ENCODE measurements at places on chromosomes 6 and 20.

DNA sequence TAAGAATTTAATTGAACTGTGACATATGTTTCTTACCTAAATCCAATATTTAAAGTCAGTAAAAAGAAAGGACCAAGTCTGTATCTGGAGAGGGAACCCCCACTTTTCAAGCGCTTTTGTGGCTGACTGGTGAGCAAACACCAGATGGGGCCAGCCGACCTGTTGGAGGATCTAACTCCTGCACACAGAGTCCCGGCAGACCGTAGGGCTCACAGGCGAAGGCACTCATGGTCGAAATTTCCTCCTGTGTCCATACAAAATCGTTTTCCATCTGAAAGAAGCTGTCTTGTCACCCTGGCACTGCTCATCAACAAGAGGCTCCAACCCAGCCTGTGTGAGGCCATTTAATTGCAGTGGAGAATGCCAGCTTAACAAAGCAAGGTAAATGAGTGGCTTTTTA is 94.0 kb downstream of the SCML4 start:
- no peak for DNase-seq

- peak; percentile 10 for DNase-seq
Observed at GRCh38 chr20:8616792-8617191, 452.1 kb upstream of the PLCB4 start.

GRCh38 chr20:11718474-11719094 is 199.1 kb upstream of the BTBD3 start:
- no peak for DNase-seq

DNA sequence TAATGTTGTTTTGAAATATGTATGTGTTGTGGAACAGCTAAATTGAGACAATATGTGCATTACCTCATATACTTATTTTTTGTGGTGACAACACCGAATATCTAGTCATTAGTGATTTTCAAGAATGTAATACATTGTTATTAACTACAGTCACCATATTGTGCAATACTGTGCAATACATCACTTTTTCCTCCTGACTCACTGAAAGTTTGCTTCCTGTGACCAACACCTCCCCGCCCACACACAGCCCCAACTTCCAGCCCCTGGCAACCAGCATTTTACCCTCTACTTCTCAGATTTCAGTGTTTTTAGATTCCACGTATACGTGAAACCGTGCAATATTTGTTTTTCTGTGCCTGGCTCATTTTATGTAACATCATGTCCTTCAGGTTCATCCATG is 627.9 kb downstream of the PRKN start:
- DNase-seq, result peak; percentile 93

GRCh38 chr20:63132715-63133471 is 83.0 kb downstream of the YTHDF1 start:
- no peak for DNase-seq

GRCh38 chr6:40400738-40401137 is 186.4 kb downstream of the LRFN2 start:
- no peak for DNase-seq

- no peak for DNase-seq
Observed at GRCh38 chr6:123677897-123678296, 41.1 kb upstream of the TRDN start.

DNA sequence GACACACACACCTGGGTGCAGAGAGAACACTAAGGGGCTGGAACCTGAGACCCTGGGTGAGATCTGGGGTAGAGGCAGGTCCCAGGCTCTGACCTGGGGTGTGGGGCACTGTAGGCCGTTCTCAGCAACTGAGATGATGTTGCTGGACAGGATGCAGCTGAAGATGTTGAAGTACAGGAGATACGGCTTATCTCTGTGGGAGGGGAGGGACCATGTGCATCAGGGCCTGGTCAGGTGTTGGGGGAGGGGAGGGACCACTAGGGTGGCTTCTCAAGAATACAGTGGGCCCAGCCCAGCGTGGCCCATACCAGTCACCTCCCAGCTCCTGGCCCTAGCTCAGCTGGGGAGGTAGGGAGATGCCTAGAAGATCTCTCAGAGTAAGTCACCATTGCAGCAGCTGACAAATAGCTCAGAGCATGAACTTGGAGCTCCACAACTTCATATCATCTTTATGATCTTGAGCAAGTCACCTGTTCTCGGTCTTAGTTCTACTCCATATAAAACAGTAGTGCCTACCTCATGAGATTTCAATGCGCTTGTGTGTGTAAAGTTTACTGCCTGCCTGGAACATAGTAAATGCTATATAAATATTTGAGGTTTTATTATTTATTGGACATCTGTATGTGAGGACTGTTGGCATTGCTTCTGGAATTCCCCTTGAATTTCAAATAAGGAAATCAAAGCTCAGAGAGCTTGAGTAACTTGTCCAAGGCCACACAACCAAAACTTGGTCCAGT is 3.8 kb downstream of the SLC44A4 start:
- no peak for DNase-seq

DNA sequence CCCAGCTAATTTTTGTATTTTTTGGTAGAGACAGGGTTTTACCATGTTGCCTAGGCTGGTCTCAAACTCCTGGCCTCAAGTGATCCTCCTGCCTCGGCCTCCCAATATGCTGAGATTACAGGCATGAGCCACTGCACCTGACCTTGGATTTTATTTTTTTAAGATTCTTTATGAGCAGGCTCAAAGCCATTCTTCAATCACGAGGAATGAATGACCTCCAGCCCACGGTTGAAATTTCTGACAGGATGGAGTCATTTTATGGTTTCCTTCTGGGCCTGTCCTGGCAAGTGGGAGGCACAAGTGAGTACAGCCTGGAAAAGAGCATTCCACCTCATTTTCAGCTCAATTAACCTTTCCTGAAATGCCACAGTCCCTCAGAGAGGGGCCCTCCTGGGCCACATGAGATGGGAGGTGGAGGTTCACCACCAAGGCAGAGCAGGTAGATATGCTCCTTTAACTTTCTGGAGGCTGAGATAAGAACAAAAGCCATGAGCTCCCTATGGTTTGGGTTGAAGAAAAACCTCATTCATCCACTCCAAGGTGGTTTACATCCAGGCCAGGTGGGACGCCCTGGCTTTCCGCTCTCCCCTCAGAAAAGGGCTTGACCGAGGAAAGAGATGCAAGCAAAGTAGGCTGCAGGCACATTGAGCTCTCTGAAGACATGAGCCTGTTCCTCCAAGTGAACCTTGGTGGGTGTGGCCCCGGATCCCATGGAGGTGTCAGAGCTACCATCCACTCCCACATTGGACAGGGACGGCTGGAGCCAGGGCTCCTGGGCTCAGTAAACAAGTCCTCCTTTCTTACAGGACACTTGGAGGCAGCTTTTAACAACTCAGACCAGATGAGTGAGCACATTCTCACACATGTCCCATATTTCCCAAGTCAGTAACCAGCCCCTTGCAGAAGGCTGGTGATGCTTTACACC is 208.5 kb upstream of the SSTR4 start:
- no peak for DNase-seq

GRCh38 chr6:119527231-119527578 is 177.6 kb upstream of the MAN1A1 start:
- DNase-seq, result no peak

GRCh38 chr20:34525709-34526416 is 9.6 kb downstream of the DYNLRB1 start:
- DNase-seq, result peak; percentile 99

- DNase-seq, result no peak
Observed at GRCh38 chr6:150606647-150607328, 7.1 kb downstream of the PLEKHG1 start.

DNA sequence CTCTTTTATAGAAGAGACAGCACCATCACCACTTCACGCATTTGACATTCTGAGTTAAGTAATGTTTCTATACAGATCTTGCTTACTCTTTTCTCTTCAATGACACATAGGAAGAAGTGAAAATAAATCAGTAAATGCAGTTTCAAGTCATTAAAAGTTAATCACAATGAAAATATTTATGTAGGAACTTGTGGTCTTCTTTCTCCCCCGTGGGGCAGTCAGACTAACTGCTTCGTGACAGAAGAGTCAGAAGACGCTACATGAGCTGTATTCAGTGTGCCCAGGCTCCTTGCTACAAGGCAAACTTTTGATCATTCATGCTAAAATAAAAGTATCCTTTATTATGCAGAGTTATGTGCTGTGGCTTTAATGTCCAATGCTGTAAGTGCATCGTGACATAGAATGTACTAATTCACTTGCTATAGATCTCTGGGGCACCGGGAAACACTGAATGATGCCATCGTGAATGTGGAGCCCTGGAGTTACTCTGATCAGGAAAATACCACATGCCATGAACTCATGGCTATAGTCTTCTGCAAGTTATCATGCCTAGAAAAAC is 117.8 kb upstream of the TRAF3IP2 start:
- no peak for DNase-seq

- DNase-seq, result no peak
Observed at GRCh38 chr6:90960324-90960723, 373.5 kb upstream of the MAP3K7 start.

- peak; percentile 49 for DNase-seq
Observed at GRCh38 chr6:44576132-44576631, 188.7 kb downstream of the CDC5L start.

DNA sequence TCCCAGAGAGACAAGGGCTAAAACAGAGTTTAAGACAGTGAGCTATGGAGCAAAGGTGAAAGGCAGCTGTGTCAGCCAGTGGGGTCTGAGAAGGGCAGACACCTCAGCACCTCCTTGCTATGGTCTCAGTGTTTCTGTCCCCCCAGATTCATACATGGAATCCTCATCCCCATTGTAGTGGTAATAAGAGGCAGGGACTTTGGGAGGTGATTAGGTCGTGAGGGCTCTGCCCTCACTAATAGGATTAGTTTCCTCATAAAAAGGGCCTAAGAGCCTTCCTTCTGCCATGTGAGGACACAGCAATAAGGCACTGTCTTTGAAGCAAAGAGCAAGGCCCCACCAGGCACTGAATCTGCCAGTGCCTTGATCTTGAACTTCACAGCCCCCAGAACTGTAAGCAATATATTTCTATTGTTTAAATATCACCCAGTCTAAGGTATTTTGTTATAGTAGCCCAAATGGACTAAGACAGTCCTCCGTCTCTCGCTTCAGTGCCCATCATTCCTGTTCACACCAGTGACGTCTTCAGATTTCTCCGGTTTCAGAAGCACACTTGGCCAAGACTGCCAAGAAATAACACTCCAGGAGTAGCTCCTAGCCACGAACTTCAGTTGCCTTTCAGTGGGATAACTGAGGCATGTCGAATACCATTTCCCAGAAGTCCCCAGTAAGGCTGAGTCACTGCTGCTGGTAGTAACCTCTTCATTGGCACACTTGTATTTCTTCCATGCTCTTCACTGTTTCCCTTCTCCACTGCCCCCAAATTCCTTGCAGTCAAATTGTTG is 32.8 kb downstream of the SLC13A3 start:
- DNase-seq, result peak; percentile 9

GRCh38 chr20:63835021-63835858 is 4.2 kb upstream of the ZBTB46 start:
- DNase-seq, result peak; percentile 97

DNA sequence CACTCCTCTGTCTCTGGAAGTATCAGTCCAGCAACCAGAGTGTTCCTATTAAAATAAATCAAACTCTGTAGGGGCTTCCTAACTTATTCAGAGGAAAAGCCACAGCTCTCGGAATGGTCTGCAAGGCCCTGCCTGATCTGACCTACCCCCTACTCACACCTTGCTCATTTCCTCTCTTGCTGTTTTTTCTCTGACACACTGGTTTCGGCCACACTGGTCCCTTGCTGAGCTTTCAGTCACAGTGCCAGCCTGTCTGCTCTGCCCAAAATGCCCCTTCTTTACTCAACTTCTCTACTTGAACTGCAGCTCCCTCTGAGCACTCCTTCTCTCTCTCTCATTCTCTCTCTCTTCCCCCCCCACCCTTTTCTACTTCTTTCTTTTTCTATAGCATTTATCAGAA is 430.2 kb downstream of the UTRN start:
- DNase-seq, result no peak

GRCh38 chr6:13180538-13180937 is 147.8 kb downstream of the TBC1D7 start:
- no peak for DNase-seq

DNA sequence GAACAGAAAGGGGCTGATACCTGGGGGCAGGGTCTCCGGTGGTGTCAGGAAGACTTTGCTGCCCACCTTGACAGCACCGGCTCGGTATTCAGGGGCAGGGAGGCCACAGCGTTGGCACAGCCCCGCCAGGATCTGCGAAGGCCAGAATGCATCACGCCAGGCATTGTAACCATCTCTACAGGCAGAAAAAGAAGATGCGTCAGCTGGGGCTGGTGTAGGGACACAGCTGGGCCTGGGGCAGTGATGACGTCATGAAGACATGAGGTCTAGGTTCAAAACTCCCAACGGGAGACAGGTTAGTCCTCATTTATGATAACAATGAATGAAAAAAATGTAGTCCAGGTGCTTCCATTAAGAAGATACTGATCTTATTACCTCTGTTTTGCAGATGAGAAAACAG is 22.0 kb downstream of the ERGIC3 start:
- no peak for DNase-seq

DNA sequence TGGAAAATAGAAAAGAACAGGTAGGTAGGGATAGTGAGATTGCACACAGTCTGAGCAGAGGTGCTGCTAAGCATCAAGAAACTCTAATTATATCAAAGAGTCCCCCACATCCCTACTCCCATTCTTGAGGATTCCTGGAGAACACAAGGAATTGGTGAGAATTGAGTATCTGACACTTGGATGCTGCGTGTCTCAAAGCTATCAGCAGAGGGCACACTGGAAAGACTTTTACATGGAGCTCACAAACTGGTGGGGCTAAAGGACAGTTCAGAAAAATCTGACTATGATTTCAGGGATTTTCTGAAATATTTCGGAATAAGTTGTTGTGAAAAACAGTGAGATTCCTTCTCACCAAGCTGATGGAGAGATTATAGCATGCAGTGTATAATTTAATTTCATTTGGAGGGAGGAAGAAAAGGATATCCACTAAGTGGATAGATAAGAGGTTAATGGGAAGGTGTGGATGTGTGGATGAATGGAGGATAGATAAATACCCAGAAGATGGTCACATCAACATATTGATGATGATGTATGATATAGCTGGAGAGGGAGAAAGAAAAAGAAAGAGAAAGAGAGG is 215.4 kb upstream of the DEFB112 start:
- DNase-seq, result no peak

DNA sequence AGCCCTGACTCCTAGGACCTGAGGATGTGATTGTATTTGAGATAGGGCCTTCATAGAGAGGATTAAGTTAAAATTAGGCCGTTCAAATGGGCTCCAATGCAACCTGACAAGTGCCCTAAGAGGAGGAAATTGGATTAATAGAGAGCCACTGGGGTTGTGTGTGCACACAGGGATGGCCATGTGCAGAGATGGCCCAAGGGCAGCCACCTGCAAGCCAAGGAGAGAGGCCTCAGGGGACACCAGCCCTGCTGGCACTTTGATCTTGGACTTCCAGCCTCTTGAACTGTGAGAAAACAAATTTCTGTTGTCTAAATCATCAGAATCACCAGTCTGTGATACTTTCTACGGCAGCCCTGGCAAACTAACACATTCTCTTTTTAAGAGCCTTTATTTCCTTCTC is 598.8 kb downstream of the UTRN start:
- DNase-seq, result no peak

- no peak for DNase-seq
Observed at GRCh38 chr6:128206610-128207426, 306.0 kb upstream of the THEMIS start.

Measured in iris pigment epithelial cell (primary cell).